ENCODE measurements at places on chromosomes 3 and 15.

DNA sequence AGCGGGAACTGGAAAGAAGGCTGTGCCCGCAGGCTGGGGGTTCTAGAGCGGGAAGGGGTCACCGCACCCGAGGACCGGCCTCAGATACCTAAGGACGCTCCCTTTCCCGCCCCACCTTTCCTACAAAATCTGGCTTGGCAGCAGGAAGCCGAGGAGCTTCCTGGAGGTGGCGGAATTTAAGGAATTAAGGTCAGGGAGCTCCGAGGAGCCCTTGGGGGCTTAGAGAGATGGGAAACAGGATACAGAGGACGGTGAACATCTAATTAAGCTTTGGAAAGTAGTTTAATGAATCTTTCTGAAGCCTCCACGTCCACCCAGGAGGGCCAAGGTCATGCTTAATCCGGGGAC lies 507 bp upstream of the AP3B2 start:
- no peak for DNase-seq

GRCh38 chr3:140905559-140905958 lies 36.1 kb upstream of the SLC25A36 start:
- DNase-seq = no peak

DNA sequence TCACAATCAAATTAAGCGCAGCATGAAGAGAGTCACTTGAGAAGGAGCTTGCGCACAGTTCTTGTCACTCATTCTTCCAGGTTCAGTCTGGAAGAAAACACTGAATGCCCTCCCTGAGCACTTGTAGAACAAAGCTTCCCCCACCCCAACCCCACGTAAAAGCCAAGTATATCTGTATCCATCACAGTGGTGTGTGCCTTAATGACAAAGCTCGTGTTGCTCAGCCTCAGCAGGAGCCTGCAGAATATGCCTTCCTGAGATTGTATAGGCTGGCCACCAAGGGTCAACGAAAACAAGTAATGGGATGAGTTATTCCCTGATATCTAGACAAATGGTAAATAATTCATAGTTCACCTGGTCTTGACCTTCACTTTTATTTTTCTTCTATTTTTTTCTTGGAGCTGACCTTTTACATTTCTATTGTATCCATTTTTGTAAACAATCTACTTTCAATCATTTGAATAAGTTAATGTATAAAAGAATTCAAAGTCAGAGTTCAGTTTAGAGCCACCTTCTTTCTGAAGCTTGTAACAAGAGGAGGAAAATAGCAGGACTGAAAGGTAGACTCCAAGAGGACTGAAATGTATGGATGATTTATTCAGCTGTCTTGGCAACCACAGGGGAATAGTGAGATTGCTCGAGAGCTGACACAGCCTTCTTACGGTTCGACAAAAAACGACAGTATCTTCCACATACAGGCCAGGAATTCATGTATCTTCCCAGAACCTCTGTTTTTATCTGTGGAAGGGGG lies 405.5 kb upstream of the TPM1 start:
- DNase-seq = no peak

- DNase-seq = no peak
These were observed 297.5 kb upstream of the STT3B start for GRCh38 chr3:31235062-31235700.

- DNase-seq = no peak
These were observed 425.9 kb upstream of the ONECUT1 start for GRCh38 chr15:53216036-53216435.

DNA sequence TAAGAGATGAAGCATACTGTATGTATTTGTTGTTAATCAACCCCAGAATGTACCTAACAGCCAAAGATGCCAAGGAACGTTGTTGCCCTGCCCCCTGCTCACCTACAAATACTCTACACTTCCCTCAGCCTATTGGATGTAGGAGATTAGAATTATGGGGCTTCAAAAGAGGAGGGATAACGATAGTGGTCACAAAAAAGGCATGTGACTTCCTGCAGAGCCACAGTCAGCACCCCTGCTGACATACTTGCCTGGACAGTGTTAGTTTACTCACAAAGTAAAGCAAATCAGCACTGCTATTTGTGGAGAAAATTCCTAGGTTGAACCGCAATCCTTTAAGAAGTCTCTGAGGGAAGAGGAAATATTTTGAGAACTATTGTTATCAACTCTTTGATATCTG lies 37.9 kb downstream of the PARP15 start:
- DNase-seq = no peak

GRCh38 chr3:174331095-174331800 lies 527.9 kb upstream of the NAALADL2 start:
- no peak for DNase-seq

GRCh38 chr15:86009727-86010126 lies 69.9 kb upstream of the AGBL1 start:
- no peak for DNase-seq

- DNase-seq = no peak
These were observed 4.1 kb upstream of the TM4SF4 start for GRCh38 chr3:149470381-149470780.

GRCh38 chr3:69647511-69648110 lies 91.7 kb upstream of the MITF start:
- DNase-seq = no peak

DNA sequence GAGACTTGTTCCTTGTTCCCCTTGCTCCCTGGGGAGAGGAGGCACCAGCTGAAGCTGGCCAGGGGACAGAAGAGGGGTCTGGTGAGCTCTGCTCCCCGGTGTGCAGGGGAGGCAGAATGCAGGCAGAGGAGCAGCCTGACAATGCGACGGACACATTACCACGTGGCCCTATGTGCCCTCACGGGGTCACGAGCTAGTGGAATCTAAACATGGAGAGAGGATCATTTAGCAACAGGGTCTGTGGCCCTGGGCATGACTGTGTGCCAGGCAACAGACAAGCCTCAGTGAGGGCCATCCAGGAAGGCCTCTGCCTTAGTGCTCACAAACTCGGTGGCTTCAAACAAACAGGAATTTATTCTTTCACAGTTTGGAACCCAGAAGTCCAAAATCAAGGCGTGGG lies 8.5 kb upstream of the MUC4 start:
- DNase-seq = no peak

GRCh38 chr3:129526121-129526900 lies 2.1 kb upstream of the RHO start:
- DNase-seq = no peak

DNA sequence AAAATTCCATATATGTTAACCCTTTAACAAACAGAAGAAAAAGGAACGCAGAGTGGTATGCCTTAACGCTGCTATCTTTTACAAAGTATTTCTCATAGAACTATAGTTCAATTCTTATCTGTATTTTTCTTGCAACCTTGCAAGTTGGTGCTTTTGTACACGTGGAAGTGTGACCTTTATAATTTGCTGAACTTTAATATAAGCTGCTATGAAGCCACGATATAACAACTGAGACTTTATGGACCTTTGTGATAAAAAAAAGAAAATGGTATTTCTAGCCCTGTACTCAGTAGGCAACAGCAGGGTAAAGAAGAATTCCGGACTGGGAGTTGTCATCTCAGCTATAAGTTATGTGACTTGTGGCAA lies 6.3 kb upstream of the TFG start:
- no peak for DNase-seq

DNA sequence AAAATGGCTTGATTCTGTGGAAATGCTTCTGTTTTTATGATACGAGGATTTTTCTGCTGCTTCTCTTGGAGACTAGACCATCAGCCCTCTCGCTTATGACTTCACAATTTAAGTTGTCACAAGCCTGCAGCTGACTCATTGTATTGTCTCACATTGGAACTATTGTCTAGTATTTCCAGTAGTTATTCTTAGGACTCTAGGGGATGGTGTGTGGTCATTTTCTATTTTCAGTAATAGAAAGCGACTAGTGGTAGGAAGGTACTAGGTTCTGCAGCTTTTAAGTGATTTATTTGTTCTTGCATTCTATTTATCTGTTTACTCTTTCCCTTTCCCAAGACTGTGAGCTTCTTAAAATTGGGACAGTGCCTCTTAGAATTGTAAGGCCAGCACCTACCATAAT lies 66.3 kb upstream of the CRTC3 start:
- no peak for DNase-seq

GRCh38 chr3:157755233-157755632 lies 252.0 kb upstream of the VEPH1 start:
- DNase-seq = no peak

GRCh38 chr3:142844339-142844977 lies 44.4 kb downstream of the PCOLCE2 start:
- no peak for DNase-seq

GRCh38 chr3:11734-12133 lies 184.8 kb upstream of the CHL1 start:
- no peak for DNase-seq

DNA sequence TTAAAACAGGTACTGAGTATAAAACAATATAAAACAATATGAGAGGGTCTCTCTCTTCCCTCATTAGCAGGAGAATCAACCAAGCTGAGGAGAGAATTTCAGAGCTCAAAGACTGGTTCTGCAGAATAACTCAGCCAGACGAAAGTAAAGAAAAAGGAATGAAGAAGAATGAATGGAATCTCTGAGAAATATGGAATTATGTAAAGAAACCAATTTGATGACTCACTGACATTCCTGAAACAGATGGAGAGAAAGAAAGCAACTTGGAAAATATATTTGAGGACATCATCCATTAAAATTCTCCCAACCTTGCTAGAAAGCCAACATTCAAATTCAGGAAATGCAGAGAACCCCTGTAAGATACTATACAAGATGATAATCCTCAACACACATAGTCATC lies 630.9 kb downstream of the PYDC2 start:
- DNase-seq = no peak

GRCh38 chr15:88920186-88920891 lies 7.2 kb upstream of the MFGE8 start:
- DNase-seq = no peak

DNA sequence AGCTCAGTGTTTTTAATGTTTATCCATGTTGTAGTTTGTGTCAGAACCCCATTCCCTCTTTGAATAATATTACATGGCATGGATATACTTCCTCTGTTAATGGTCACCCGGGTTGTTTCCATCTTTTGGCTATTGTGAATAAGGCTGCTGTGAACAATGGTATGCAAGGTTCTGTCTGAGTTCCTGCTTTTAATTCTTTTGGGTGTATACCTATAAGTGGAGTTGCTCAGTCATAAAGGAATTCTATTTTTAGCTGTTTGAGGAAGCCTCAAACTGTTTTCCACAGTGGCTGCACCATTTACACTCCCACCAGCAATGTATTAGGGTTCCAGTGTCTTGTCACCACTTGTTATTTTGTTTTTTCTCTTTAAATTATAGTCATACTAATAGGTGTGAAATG lies 99.6 kb downstream of the SLC25A26 start:
- no peak for DNase-seq

DNA sequence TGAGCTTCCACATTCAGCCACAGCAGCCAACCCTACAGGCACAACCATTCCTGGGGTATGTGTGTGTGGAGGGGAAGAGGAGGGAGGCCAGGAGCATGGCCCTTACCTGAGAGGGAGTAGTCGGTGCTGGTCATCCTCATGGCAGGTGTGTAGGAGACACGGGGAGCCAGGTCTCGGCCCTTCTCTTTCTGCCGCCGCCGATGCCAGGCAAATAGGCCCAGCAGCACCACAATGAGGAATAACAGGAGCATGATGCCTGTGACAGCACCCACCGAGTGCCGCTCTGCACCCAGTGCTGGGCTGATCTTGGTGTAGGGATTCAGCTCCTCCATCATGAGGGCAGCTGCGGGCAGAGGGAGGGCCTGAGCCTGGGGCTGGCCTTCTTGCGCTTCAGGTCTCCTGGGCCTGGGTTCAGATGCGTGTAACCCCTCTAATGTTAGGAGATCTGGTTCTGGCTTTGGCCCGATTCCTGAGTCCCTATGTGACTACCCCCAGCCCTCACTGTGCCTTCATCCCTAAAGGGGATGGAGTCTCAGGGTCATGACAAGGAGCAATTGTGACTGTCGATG lies 44.4 kb downstream of the RAB11A start:
- no peak for DNase-seq

- no peak for DNase-seq
These were observed 9.6 kb upstream of the CFAP44 start for GRCh38 chr3:113450911-113451310.

DNA sequence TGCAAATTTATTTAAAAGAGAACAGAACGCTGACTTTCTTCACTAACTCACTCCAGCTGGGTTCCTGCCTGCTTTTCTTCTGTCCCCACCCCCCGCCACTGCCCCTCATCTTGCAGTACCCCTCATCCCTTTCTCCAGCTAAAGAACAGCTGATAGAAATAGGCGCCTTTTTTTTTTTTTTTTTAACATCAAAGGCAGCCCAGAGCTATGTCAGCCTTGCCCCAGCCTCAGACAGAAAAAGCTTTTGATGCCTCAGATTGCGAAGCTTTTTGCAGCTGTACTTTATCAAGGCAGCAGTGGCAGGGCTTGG lies 1.8 kb downstream of the CADPS start:
- no peak for DNase-seq

GRCh38 chr3:186052096-186052840 lies 56.6 kb downstream of the ETV5 start:
- no peak for DNase-seq

DNA sequence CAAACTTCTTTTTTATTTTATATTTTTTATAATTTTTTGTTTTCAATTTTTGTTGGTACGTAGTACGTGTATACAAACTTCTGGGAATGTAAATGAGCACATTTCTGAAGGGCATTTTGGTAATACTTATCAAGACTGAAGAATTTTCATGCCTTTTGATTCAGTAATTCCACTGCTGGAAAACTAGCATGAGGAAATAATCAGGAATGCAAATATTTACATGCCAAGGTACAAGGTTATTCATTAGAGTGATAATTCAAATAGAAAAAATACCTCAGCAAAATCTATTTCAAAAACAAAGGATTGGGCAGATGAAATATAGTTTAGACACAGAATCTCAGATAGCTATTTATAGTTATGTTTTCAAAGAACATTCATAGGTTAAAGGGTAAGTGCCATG lies 128.7 kb downstream of the DMXL2 start:
- DNase-seq = no peak

- DNase-seq = no peak
These were observed 35.5 kb downstream of the NR2F2 start for GRCh38 chr15:96365781-96366525.
